ENCODE measurements at places on chromosomes 3 and 15. TPM values are rescaled to one million over a fixed set of nuclear protein-coding genes. Genes with fewer than 3 reads are reported as not detected.

MYO5C gene
- total RNA-seq = 0.69 TPM

DNA sequence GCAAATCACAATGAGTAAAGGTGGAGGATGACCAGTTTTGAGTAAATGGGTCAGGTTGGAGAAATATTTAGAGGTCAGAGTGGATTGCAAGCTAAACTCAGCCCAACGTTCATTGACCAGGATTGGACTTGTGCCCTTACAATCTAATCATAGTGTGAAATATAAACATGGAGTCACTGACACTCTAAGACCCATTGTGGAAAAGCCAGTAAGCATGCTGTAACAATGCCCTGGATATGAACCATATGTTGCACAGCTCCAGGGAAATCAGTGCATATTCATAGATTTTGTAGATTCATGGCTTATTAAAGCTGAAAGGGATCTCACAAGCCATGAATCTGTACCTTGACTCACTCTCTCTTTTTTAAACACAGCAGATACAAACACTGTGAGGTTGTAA, 660.2 kb upstream of the LMCD1 start:
- no peak for DNase-seq

STIMATE gene
- 17.1 TPM for total RNA-seq

GOLGA8M gene
- 0.35 TPM for total RNA-seq

GRCh38 chr3:96705895-96706294, 108.5 kb upstream of the EPHA6 start:
- no peak for DNase-seq

DNA sequence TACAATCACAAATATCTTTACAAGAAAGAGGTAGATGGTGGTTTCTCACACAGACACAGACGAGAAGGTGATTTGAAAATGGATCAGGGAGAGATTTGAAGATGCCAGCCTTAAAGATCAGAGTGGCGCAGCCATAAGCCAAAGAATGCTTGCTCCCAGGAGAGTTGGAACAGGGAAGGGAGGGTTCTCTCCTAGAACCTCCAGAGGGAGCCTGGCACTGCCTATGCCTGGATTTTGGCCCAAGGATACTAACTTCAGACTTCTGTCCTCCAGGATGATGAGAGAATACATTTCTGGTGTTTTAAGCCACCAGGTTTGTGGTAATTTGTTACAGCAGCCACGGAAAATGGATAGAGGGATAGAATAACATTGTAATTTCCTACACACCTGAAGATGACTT, 279.1 kb downstream of the FAM43A start:
- DNase-seq = no peak
